Panc1 (cell line): ENCODE measurements at places on chromosomes 1 and 21.
A peak's percentile ranks its signal among the peaks of the same experiment; 100 is the strongest.

DNA sequence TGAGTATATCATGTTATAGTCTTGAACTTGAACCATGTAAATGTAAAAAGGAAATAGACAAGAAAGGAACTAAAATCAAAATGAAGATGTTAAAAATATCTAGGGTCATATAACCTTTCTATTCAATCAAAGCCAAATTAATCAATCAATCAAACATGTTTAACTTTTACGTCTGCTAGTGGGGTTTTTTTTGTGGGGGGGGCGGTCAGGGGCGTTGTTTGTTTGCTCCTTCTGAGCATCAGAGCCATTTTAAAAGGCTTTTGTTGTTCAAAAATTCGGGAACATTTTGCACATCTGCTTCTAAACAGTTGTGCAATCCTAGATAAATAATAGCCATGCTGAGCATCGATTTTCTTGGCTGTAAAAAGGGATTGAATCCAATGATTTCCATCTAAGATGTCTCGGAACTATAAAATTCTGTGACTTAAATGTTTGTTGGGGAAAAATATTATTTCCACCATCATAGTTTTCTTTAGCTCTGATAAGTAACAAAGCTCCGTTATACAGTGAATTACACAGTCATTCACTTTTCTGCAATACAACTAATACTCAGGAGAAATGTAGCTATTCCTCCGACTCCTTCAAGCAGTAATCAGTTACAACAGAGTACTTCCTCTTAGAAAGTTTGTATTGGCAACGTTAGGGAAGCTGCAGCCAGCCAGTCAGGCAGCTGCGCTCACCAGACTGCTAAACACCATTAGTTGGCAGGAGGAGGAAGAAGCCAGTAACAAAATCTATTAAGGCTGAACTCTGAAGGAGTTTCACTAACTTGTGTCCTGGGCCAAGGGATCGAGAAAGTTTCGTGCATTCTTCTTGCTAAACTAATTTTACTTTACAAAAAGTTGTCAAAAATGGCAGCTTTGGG lies 2.2 kb downstream of the SPATA6 start:
- peak; percentile 13 for DNase-seq

DNA sequence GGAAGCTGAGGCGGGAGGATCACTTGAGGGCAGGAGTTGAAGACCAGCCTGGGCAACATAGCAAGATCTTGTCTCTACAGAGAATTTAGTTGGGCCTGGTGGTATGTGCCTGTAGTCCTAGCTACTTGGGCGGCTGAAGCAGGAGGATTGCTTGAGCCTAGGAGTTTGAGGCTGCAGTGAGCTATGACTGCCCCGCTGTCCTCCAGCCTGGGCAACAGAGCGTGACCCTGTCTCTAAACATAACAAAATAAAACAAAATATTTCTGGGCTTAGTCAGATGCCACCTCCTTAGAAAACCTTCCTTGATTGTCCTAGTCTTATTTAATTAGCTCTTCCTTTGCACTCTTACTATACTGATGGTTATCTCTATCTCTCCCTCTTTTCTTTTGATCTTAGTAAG lies 8.5 kb downstream of the TGFB2 start:
- DNase-seq, result no peak

DNA sequence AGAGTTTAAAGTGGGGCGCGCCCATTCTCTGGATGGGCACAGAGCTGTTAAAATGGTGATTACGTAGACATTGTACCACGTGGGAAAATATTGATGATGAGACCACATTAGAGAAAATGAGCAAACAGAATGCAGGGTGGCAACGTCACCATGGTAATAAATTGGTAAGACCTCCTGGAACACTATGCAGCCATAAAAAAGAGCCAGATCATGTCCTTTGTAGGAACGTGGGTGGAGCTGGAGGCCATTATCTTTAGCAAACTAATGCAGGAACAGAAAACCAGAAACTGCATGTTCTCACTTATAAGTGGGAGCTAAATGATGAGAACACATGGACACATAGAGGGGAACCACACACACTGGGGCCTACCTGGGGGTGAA lies 53.5 kb upstream of the CLDN14 start:
- no peak for DNase-seq

DNA sequence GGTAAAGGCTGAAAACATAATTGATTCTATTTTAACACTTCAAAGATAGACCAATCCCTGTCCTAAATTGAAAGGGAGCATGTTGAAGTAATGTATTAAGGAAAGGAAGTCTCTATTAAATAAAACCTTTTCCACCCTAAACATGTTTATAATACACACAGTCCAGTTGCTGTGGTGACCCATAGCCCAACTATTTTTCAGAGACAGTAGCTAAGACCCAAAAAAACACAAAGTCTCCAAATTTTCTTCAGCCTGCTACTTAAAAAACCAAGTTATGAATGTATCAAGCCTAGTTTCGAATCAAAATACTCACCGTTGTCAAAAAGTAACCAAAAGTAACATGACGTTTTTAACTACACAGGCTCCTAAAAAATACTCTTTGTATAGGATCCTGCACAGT lies 1.6 kb downstream of the ELK4 start:
- DNase-seq, result no peak

DNA sequence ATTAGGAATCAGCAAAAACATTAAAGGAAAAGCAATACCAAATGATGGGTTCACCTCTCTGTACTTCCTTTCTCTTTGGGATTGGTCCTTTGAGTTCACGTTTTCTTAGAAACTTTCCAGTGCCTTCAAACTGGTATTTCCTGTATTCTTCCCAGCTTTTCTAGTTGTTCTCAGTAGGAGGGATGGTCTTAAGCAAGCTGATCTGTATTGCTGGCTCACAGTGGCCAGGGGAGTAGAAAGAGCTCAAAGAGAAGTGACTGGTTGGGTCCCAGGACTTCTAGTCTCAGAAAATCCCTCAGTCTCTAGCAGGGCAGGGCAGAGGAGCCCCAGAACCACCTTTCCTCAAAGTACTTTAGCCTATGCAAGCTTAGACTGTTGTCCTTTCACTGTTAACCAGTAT lies 10.1 kb upstream of the USP24 start:
- no peak for DNase-seq

DNA sequence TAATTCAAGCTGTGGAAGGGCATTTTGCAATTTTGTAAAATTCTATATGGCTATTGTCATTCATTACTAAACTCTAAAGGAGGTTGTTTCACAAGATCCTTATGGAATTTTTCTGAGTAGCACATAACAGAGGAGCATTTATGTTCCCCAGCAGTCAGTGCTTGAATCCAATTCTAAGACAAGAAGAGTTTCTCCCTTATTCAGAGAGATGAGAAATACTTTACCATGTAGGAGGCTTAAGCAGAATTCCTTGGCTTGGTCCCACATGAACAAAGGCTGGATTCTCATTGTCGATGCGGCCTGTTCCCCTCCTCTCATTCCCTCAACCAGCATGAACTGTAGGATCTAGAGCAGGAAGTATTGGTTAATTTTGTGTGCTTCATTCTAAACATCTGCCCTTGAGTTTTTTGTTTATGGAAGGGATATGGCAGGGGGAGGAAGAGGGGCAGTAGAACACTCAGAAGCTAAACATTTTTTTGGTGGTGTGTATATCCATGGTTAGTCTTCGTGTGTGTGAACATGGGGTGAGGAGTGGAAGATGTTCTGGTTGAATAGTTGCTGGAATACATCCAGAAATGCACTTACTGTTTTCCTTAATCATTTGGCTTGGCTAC lies 74.3 kb downstream of the LAMC1 start:
- DNase-seq, result no peak

DNA sequence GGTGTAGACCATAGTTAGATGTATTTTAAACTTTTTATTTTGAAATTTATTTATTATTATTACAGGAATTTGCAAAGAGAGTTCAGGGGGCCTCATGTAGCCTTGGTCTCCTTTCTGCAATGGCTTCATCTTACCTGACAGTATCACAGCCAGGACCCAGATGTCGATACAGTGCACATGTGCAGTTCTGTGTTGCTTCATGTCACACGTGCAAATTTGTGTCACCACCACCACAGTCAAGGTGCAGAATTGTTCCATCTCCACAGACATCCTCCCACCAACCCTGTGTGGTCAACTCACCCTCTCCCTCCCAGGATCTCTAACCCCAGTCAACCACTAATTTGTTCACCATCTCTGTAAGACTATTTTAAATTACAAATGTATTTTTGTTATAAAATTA lies 184.5 kb downstream of the CAMTA1 start:
- DNase-seq, result no peak

- no peak for DNase-seq
Observed at GRCh38 chr1:180524915-180525714, 22.7 kb upstream of the ACBD6 start.

DNA sequence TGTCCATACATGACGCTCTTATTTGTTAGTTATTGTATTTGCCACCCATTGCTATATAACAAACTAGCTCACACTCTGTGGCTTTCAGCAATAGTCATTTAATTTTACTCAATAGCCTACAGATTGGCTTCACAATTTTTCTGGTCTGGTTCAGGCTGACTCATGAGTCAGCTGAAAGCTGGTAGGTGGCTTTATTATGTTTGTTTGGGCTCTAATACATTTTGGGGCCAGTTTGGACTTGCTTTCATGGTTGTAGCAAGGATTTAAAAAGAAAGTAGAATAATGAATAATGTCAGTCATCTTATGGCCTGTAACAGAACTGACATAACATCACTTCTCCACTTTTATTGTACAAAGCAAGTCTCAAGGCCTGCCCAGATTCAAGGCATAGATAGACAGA lies 338.7 kb downstream of the LRRIQ3 start:
- no peak for DNase-seq

GRCh38 chr1:59071876-59072582 lies 224.9 kb upstream of the FGGY start:
- no peak for DNase-seq

GRCh38 chr1:169295425-169295824 lies 72.2 kb downstream of the NME7 start:
- no peak for DNase-seq

GRCh38 chr1:75023005-75023404 lies 111.2 kb upstream of the LHX8 start:
- no peak for DNase-seq

DNA sequence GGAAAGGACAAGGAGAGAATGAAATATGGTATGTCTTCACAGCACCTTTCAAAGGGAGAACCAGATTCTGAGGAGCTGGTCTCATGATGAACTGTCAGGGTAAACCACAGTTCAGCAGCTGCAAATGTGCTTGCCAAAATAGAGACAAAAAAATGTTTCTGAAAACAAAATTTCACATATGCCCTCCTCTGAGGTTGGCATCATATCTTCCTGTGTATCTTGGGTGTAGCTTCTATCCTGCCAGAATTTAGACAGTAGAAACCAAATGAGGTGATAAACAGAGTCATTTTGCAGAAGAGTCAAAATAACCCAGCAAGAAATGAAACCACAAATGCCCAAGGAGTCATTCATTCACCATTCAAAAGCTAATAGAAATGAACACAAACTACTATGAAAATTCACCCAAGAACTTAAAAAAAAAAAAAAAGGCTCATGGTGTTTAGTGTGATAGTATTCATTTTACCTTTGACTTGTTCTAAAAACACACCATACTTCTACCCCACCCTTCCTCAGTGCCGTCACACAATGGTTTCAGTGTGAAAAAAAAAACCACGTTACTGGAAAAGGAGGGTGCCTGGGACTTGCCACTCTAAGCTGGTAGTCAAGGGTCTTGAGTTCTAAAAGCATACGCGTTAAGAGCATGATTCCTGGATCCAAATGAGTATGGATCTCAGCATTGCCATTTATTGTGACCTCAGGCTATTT lies 18.5 kb downstream of the SELL start:
- DNase-seq, result no peak

DNA sequence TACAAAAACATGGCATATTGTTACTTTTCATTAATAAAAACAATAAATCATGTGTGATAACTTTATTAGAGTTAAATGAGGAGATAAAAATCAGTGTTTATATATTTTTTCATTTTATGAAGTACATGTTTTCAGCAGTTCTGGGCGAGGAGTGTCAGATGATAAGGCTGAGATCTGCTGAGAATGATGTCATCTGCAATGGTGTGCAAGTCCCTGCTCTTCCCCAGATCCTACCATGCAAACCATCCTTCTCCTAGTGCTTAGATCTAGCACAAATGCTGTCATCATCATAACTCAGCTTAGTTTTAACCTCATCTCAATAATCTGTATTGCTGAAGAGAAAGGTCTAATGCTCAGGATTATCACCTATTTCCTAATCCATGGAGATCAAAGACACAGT lies 214.4 kb upstream of the DAB1 start:
- DNase-seq, result no peak

DNA sequence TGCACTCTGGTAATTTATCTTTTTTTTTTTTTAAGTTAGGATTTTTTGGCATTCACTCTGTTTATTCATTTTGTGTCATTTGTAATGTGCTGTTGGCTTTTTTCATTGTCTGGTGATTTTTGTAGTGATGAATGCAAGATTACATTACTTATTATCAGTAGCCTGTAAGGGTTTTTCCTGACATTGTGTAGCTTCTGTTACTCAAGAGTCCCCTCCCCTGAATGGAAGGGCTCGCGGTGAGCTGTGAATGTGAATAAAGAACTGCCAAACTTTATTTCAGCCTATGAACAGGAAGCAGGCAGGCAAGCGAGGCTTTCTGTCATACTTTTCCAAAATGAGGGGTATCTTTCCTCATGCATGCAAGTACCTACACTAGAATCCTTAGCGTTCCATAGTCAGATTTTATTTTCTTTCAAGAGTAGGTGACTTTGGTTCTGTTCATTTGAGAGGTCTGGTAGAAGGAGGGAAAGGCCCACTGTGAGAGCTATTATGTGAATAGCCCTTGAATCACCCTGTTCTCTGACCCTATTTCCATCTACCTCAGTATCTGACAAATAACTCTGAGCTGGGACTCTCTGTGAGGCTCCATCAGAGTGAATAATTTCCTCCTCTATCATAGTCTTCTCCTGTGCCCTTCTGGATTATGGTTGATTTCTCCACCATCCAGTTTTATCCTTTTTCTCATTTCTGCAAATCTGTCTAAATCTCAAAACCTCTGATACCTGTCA lies 114.0 kb downstream of the CD247 start:
- DNase-seq, result no peak
